Jurkat, Clone E6-1 (cell line): ENCODE measurements at places on chromosomes 5 and 9.

- DNase-seq, result no peak
Observed at GRCh38 chr5:112931473-112931872, 9.4 kb upstream of the REEP5 start.

DNA sequence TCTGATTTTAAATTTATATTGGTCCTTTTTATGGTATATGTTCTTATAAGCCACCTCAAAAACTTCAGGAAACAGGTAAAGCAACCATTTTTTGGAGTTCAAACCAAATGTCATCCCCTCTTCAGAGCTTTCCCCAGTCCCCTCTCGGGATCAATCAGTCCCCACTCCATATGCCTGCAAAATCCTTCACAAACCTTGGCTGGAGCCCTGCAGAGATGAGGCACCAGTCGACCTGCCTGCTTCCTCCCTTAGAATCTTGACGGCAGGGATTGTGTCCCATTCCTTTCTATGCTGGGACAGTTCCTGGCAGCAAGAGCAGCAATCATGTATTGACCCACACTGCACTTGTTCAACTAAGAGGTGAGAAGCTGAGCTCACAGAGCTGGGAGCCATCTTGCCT, 22.6 kb downstream of the B4GALT1 start:
- DNase-seq, result no peak

GRCh38 chr5:9301200-9301599, 244.7 kb downstream of the SEMA5A start:
- no peak for DNase-seq

- no peak for DNase-seq
Observed at GRCh38 chr9:109182550-109182939, 15.5 kb upstream of the FRRS1L start.

DNA sequence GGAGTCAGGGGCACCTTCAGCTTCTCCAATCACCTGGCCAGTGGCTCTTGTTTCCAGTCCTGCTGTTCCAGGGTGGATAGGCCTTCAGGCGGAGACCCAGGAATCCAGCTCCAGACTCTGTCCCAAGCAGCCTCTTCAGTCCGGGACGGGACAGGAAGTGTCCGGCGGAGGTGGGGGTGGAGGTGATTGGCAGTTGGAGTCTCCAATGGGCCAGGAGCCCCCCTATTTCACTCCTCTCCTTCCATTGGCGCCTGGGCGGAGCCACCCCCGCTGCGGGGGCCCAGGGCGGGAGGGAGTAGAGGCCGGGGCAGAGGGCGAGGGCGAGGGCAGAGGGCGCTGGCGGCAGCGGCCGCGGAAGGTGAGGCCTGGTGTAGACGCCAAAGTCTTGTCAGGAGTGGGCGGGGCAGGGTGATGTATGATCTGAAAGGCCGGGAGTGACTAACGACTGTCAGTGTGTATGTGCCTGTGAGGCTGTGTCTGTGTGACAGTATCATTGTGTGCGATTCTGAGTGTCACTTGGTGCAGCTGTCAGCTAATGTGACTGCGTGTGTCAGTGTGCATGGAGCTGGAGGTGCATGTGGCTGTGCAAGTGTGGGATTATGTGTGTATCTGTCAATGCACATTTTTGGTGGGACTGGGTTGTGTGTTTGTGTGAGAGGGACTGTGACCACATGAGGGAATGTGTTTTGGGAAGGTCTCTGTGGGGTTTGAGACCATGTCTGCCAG, at the start of gene IL11RA:
TSS of gene IL11RA (plus strand) at position 310 of the 726 bp plus-strand sequence. CDS start 3,033 bp downstream, outside the sequence.
- DNase-seq, result no peak

- DNase-seq, result peak; percentile 32
Observed at GRCh38 chr5:170603578-170604565, 100.1 kb downstream of the KCNIP1 start.

- DNase-seq, result no peak
Observed at GRCh38 chr9:137350696-137351584, 48.9 kb upstream of the NRARP start.

DNA sequence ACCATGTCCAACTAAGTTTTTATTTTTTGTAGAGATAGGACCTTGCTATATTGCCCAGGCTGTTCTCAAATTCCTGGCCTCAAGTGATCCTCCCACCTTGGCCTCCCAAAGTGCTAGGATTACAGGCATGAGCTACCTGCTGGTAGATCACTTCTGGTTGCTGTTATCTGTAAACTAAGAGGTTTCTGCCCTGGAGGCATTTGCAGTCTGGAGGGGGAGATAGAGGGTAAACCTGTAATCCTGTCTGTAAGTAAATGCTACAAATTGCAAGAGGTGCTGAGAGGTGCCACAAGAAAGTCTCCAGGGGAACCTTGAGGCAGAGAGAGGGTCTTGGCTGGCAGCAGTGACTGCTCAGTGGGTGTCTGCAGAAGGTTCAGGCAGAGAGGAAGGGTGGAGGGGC, 29.0 kb upstream of the GGTA1 start:
- no peak for DNase-seq

DNA sequence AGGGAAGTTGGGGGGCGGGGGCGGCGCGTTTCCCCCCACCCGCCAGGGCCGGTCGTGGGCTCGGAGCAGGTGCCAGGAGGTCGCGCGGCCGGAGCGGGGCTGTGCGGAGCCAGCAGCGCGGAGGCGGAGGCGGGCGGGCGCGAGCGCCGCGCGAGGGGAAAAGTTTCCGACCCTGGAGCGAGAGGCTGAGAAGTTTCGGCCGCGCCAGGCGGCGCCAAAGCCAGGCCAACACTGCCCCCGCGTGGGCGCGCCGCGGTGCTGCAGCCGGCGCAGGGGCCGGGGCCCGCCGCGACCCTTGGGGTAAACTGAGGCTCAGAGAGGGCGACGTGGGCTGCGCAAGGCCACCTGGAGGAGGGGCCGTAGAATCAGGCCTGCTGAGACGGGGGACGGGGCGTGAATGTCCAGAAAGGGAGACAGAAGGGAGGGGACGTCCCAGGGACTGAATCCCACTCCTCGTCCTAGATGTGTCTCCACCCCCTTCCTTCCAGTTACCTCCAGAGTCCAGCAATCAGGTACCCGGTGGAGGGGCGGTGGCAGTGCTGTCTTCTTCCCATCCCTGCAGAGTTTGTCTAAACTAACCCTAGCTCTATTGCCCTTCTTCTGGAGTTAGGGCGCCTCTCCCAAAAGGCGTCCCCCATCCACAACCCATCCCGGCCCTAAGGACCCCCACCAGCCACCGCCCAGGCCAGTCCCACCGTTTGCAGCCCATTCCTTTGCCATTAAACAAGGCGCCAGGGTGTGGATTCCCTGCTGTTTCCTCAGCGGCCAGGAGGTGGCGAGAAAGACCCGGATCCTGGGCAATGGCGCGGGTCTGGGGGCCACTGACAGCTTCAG, 10.2 kb downstream of the C9orf50 start:
- DNase-seq, result no peak

DNA sequence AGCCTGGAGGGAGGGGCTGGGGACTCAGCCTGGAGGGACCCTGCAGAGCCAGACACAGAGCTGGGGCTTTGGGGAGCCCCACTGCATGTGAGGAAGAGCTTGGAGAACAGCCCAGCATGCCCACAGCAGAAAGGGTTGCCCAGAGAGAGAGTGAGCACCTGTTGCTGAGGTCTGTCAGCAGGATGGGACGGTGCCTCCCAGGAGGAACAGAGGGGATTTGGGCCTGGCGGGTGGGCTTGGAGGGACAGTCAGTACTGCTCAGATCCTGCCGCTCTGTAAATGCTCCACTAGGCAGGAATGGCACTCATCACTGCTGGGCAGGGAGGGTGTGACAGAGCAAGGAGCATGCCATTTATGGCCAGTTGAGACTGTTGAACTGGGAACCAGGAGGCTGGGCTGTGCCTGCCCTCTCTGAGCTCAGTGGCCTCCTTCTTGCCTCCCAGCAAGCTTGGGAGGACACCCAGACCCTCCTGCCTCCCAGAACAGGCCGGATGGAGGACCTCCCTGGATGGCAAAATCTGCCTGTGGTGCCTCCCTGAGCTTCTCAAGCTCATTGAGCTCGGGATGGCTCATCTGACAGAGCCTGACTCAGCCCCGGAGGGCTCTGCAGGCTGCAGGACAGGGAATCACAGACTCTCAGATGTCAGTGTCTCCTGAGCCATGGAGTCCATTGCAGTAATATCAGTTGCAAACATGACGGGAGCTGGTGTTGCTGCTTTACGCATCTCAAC, 786 bp upstream of the HRCT1 start:
- no peak for DNase-seq

DNA sequence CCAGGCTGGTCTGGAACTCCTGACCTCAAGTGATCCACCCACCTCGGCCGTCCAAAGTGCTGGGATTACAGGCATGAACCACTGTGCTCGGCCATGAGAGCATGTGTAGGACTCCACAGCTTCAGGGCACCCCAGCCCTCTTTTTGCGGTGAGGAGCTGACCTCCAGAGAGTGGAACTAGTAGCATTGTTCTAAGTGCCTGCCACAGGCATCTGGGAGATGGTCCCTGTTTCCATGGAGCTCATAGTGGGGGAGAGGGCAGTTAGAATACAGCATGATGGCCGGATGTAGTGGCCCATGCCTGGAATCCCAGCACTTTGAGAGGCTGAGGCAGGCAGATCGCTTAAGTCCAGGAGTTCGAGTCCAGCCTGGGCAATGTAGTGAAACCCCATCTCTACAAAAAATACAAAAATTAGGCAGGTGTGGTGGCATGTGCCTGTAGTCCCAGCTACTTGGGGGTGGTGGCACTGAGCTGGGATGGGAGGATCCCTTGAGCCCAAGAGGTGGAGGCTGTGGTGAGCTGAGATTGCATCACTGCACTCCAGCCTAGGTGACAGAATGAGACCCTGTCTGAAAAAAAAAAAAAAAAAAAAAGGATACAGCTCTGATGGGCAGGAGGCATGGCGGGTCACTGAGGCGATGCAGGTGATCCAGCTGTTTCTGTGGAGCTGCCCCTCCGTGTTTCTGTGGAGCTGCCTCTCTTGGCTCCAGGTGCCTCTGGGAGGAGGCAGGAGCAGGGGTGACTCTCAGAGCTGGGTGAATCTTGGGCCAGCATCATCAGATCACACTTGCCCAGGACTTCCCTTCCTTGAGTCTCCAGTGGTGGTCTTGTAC, 4.2 kb downstream of the ASS1 start:
- no peak for DNase-seq

GRCh38 chr9:70085241-70085640, 41.6 kb downstream of the MAMDC2 start:
- no peak for DNase-seq

DNA sequence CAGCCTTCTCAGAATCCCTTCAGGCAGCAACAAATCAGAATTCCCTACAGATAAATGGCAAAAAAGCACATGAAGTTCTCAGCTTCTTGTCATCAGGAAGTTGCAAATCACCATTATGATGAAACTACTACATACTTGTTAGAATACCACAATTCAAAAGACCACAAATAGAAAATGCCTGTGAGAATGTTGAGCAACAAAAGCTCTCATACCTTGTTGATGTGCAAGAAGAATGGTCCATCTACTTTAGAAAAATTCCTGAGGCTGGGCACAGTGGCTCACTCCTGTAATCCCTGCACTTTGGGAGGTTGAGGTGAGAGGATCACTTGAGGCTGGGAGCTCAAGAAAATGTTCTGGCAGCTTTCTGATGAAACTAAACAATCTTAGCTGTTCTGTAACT, 278.1 kb downstream of the ICE1 start:
- DNase-seq, result no peak

DNA sequence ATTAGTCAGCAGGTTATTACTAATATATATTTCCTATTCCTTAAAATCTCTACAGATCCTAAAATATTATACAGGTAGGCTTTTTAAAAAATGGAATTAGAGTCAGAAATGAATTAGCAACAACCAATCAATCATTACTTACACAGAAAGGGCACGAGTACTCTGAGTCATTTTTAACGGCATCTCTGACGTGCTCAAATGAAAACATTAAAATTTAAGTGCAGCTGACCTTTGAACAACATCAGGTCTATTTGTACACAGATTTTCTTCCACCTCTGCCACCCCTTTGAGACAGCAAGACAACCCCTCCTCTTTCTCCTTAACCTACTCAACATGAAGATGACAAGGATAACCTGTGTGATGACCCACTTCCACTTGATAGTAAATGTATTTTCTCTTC, 19.1 kb downstream of the AUH start:
- DNase-seq, result no peak

- no peak for DNase-seq
Observed at GRCh38 chr9:15058236-15058635, 148.0 kb upstream of the FREM1 start.

DNA sequence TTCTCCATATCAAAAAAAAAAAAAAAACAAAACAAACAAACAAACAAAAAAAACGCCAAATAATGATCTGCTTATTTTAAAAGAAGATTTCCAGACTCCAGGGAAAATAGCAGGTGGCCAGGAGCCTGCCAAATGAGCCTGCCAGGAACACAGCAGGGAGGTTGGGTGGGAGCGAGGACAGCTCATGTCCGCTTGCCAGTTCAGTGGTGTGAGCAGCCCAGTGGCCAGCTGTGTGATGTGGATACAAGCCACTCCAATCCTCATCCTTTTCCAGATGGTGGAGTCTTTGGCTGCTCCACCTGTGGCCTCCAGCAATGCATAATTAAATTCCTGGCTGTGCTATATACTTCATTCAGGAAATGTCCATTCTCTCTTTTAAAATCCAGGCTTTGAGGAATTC, 1025.1 kb upstream of the C9orf72 start:
- no peak for DNase-seq

GRCh38 chr9:107867738-107868137, 378.2 kb upstream of the KLF4 start:
- DNase-seq, result no peak

- no peak for DNase-seq
Observed at GRCh38 chr9:136182420-136182787, 22.5 kb downstream of the LHX3 start.

GRCh38 chr5:73273379-73274050, 100.5 kb downstream of the TMEM174 start:
- no peak for DNase-seq

- DNase-seq, result no peak
Observed at GRCh38 chr5:181259283-181259682, 1.7 kb downstream of the TRIM52 start.

DNA sequence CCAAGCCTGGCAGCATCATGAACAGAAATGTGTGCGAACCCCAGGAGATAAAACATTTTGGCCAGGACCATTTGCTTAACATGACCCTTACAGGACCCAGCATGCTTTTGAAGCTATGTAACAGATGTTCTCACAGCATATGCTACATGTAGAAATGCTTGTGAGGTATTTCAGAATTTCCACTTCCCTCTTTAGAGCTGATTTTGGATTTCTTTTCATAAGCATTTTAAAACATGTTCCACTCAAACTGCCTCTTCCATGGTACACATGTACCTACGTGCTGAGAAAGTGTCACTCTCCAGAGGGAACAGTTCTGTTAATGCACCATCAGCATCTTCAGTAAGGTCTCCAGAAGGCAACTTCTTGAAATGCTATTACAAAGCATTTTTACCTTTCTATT, 15.7 kb upstream of the TSSK1B start:
- DNase-seq, result no peak

DNA sequence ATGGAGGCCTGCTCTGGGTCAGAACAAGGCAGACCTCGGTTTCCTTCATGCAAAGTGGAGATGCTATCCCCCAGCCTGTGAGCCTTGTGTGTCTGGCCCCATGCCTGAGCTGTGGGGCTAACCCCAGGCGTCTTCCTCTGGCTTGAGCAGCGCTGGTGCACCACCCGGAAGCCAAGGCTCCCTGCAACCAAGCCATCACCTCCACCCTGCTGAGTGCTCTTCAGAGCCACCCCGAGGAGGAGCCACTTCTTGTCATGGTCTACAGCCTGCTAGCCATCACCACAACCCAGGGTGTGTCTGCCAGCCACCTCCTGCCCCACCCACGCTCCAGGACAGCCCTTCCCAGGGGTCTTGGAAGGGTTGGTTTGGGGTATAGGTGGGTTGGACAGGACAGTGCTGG, 16.2 kb downstream of the REXO4 start:
- no peak for DNase-seq
